ENCODE measurements at places on chromosomes 4 and X. TPM values are rescaled to one million over a fixed set of nuclear protein-coding genes. Genes with fewer than 3 reads are reported as not detected.

GRCh38 chrX:17494216-17494615 is 119.2 kb downstream of the NHS start:
- no peak for ATAC-seq

DNA sequence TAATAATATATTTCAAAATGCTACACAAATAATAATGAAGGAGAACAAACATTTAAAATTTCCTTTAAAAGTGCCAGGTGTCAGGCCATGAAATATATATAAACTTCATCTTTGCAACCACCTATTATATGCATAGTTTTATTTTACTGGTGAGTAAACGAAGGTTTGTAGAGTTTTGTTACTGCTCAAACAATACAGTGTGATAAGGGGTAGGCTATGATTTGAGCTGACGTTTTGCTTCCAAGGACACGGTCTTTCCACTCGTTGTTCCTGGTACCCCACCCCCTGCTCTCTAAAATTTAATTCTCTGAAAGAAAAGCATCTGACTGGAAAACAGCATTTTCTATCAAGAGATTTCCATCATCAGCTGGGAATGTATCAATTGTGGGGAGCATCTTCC is 27.2 kb upstream of the GPRIN3 start:
- ATAC-seq, result no peak

DNA sequence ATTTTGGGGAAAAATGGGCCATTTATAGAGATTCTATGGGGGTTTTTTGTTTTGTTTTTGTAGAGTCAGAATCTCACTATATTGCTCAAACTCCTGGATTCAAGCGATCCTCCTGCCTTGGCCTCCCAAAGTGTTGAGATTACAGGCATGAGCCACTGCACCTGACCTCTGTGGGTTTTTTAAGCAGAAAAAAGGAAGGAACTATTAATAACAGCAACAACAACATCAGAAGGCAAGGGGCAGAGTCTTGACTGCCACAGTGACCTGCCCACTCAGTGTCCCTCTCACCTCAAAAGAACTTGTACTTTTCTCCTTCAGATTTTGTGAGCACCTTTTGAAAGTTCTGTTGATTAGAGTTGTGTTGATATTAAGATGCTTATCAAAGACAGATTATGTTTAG is 48.1 kb downstream of the FNIP2 start:
- no peak for ATAC-seq

The NAP1L2 gene
- total RNA-seq, result 1.9 TPM

DNA sequence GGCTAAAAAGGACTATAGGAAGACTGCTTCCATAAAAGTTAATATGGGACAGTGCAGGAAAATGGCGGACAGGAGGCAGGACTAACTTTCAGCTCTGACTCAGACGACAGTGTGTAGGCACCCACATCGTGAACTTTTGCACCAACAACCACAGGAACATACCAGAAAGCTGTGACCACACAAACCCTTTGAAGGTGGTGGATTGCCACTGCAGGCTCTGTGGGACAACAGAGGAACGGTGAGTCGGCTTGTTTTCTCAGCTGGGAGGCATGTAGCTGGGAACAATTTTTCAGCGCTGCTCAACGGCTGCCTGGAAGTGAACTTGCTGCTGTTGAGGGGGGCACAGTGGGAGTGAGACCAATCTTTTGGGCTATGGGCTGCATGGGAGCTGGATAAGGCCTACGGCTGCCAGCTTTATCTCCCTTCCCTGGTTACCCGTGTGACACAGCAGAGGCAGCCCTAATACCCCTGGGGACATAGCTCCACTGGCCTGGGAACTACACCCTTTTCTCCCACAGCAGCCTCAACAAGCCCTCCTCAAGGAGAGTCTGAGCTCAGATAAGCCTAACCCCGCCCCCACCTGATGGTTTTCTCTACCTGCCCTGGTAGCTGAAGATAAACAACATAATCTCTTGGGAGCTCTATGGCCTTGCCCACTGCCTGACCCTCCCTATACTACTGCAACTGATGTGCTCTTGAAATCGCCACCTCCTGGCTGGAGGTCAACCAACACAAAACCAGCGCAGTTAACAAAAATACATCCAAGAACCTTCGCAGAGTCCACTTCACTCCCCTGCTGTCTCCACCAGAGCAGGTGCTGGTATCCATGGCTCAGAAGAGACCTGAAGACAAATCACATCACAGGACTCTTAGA is 1537.0 kb downstream of the C4orf33 start:
- no peak for ATAC-seq

Measured in activated T-helper 17 cell treated with anti-CD3 and anti-CD28 coated beads, Interleukin-2, amount 50 U/mL, for 72 hours (primary cell).